Mesendoderm (in vitro differentiated cells): ENCODE measurements at places on chromosomes 2 and 18.

DNA sequence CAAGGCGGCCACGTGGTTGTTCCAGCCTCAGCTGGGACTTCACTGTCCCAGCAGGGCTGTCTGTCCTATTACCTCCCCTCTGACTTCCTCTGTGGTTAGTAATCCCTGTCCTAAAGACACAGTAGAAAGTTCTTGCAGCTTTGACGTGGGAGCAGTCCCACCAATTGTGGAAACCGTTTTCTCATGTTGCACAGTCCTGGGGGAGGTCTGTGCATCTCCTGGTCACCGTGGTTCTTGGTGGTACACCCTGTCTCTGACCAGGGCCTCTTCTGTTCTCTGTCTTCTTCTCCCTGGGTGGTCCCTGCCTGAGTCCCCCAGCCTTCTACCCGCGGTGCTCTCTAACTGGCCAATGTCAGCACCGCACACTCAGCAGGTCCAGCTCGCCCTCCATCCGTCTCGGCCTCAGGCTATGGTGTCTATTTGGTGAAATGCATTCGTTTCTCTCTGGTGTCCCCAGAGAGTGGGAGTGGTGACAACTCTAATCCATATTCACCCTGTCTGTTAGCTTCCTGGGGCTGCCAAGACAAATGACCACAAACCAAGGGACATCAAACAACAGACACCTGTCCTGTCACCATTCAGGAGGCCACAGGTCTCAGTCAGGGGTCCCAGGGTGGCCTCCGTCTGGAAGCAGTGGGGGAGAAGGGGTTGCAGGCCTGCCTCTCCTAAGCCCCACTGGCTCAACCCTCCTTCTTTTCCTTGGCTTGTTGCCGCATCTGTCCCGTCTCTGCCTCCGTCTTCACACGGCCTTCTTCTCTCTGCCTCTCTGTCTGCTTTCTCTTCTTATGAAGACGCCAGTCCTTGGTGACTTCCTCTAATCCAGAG, 99.8 kb downstream of the SH3BP4 start:
- H3K36me3 ChIP-seq: peaks cover 13% of the 10 kb centered on the region
- DNase-seq: no peak
- no peak overlapping the region for H3K4me3 ChIP-seq

GRCh38 chr2:102337481-102338386, 17.9 kb upstream of the IL18R1 start:
- no peak for DNase-seq
- H3K4me1 ChIP-seq: no peaks in the 10 kb centered on the region
- H3K27ac ChIP-seq: no peak overlapping the region
- no peaks in the 10 kb centered on the region for H3K27me3 ChIP-seq
- H3K36me3 ChIP-seq: no peaks in the 10 kb centered on the region

- no peaks in the 10 kb centered on the region for H3K27me3 ChIP-seq
- H3K4me3 ChIP-seq: no peak overlapping the region
- no peaks in the 10 kb centered on the region for H3K4me1 ChIP-seq
- no peaks in the 10 kb centered on the region for H3K36me3 ChIP-seq
- no peak overlapping the region for H3K27ac ChIP-seq
Observed at GRCh38 chr18:70373042-70373519, 84.2 kb downstream of the SOCS6 start.

GRCh38 chr18:9575558-9575957, 38.8 kb downstream of the PPP4R1 start:
- no peak overlapping the region for H3K27ac ChIP-seq
- peak; percentile 75 for DNase-seq
- no peak overlapping the region for H3K4me3 ChIP-seq
- no peaks in the 10 kb centered on the region for H3K27me3 ChIP-seq

GRCh38 chr18:29361843-29362242, 1184.9 kb upstream of the CDH2 start:
- H3K36me3 ChIP-seq: no peaks in the 10 kb centered on the region
- no peaks in the 10 kb centered on the region for H3K27me3 ChIP-seq
- no peak overlapping the region for H3K4me3 ChIP-seq
- H3K27ac ChIP-seq: no peak overlapping the region
- peaks cover 2% of the 10 kb centered on the region for H3K4me1 ChIP-seq

DNA sequence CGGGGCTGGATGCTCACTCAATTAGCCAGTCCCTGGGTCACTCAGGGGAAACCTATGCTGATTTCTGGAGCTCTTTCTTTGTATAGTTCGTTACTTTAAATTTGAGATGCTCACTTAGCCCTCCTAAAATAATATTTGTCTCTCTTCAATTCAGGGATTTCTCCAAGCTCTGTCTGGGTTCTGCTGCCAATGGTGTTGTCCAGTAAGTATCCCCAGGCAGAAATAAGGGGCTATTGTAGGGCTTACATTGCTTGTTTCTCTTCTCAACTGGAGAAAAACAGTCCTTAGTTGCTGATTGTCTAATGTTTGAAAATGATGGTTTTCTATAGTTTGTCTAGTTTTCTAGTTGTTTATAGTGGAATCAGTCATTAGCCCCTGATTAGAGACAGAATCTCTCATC, 5.0 kb downstream of the RAB6C start:
- no peaks in the 10 kb centered on the region for H3K4me1 ChIP-seq
- DNase-seq: no peak
- H3K4me3 ChIP-seq: no peak overlapping the region
- H3K27me3 ChIP-seq: no peaks in the 10 kb centered on the region

DNA sequence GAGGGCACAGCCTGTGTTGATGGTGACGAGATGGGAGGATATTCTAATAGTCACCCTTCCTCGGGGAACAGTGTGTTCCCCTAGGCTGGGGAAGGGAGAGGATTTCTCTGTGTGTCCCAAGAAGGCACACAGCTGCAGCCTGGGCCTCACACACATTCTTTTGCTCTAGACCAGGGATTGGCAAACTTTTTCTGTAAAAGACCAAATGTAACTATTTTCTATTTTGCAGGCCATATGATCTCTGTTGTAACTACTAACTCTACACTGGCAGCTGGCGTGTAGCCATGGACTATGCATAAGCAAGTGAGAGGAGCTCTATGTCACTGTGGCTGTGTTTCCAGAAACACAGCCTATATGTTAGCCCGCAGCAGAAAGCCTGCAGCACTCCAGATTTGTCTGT, 65.8 kb downstream of the ARHGAP28 start:
- H3K4me1 ChIP-seq: no peaks in the 10 kb centered on the region
- no peak overlapping the region for H3K4me3 ChIP-seq

- H3K4me3 ChIP-seq: no peak overlapping the region
- DNase-seq: peak; percentile 6
- H3K27ac ChIP-seq: no peak overlapping the region
- H3K27me3 ChIP-seq: no peaks in the 10 kb centered on the region
- no peaks in the 10 kb centered on the region for H3K4me1 ChIP-seq
Observed at GRCh38 chr2:137091704-137092103, 326.4 kb downstream of the THSD7B start.

DNA sequence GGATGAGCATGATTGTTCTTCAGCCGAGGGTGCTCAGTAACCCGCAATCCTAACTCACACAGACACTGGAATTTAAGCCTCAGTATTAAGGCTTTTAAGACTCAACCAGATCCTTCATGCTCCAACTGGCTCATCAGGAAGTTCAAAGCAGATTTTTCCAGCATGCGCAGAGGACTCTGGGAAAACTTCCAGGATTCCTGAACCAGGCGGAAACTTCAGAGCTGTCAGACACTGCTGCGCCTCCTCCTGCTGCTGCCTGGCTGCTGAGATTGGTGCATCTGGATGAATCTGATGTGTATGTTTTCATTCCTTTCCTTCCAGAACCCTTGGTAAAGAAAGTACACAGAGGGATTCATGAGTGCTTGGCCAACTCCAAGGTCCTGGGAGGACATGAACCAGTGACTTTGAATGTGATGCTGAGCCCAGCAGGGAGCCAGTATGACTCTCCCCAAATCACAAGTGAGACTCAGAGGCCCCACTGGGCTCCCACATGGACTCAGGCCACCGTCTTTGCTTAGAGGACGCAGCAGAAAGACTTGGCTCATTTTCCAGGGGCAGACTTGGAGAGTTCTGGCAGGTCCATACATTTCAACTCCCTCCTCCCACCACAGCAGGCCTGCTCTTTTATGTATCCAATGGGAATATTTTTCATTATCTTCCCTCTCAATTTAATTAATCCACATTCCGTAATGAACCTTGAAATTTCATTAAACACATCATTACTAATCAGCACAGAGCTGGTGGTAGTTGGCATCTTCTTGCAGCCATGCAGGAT, 143.5 kb upstream of the HDAC4 start:
- no peak overlapping the region for H3K27ac ChIP-seq
- H3K36me3 ChIP-seq: no peaks in the 10 kb centered on the region
- no peak overlapping the region for H3K4me3 ChIP-seq
- no peaks in the 10 kb centered on the region for H3K27me3 ChIP-seq

DNA sequence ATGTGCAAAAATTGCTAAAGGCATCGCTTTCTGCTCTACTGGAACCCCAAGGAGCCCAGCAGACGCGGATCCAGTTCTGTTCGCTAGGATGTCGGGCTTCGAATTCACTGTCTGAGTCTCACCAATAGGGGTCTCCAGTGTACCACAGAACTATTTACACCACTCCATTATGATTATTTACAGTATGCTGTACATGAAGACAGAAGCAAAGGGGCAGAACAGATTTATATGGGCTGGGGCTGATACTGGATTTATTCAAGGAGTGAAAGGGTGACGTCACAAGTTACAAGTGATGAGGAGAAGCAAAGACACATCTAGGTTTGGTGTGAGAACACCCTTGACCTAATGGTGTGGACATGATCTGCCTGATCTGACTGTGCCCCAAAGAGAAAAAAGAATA, 185.3 kb upstream of the ATP5MC3 start:
- no peaks in the 10 kb centered on the region for H3K36me3 ChIP-seq
- H3K4me1 ChIP-seq: no peaks in the 10 kb centered on the region
- DNase-seq: peak; percentile 53
- no peak overlapping the region for H3K4me3 ChIP-seq
- H3K27ac ChIP-seq: no peak overlapping the region

DNA sequence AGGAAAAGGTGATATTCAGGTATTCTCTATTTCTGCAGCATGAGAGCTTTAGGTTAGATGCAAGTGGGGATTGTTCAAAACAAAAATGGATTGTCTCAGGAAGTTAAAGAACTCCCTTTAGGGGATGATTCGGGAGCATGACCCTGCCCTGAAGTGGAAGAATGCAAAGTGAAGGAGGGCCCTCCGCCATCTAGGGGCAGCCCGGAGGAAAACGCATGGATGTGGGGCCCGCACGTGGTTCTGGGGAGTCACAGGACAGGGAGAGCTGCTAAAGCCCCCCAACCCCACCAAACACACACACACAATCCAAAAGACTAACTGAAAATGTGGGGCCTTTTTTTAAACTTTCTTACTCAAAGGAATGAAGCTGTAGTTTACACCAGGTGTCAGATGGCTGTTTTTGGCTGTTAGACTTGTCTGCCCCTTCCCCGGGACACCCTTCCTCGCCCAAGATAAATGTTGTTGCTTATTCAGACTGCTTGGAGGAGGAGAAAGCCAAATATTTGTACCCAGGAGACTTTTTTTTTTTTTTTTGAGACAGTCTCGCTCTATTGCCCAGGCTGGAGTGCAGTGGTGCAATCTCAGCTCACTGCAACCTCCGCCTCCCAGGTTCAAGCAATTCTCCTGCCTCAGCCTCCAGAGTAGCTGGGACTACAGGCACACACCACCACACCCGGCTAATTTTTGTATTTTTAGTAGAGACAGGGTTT, 78.8 kb downstream of the HNRNPLL start:
- peaks cover 2% of the 10 kb centered on the region for H3K4me1 ChIP-seq
- H3K27ac ChIP-seq: no peak overlapping the region
- no peaks in the 10 kb centered on the region for H3K27me3 ChIP-seq
- H3K36me3 ChIP-seq: no peaks in the 10 kb centered on the region
- DNase-seq: peak; percentile 55
- no peak overlapping the region for H3K4me3 ChIP-seq

GRCh38 chr2:72143441-72144273, 4.0 kb downstream of the CYP26B1 start:
- peaks cover 42% of the 10 kb centered on the region for H3K27me3 ChIP-seq
- peak; percentile 37 for DNase-seq
- peaks cover 2% of the 10 kb centered on the region for H3K4me1 ChIP-seq
- H3K27ac ChIP-seq: no peak overlapping the region
- no peaks in the 10 kb centered on the region for H3K36me3 ChIP-seq

GRCh38 chr2:80303006-80303908, 1.3 kb downstream of the LRRTM1 start:
- H3K36me3 ChIP-seq: no peaks in the 10 kb centered on the region
- DNase-seq: peak; percentile 55
- H3K4me1 ChIP-seq: peaks cover 29% of the 10 kb centered on the region
- peak overlapping the region; percentile 22 for H3K4me3 ChIP-seq
- peaks cover 34% of the 10 kb centered on the region for H3K27me3 ChIP-seq
- H3K27ac ChIP-seq: no peak overlapping the region

DNA sequence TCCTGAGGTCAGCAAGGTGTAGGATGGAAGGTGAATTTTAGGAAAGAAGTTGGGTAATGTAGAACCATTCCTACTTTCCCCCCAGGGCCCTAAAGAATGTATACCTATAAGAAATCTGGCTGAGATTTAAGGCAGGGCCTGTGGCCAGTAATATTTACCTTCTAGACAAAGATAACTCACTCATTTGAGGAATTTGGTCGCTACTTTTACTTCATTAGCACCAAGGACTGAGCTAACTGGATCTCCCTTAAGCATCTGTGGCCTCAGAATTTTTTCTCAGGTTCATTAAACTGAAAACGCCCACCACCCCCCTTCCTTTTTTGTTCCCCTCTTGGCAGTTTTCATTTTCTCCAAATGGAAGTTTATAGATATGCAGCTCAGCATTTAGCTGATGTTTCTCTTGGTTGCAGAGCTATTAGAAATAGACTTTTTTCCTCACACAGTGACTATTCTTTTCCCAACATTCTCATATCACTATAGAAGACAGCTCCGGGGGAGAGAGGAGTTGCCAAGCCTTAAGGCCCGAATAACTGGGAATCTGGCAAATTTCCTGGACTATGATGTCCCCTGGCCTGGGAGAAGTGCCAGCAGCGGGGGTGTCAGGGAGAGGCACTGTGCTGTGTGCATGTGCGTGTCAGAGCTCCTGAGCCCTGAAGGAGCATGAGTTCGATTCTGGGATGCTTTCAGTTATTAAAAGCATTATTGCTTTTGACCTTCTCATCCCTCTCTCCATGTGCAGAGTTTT, 310.9 kb downstream of the PRKCE start:
- no peak for DNase-seq
- no peak overlapping the region for H3K27ac ChIP-seq
- H3K27me3 ChIP-seq: no peaks in the 10 kb centered on the region
- H3K36me3 ChIP-seq: no peaks in the 10 kb centered on the region
- H3K4me3 ChIP-seq: no peak overlapping the region

DNA sequence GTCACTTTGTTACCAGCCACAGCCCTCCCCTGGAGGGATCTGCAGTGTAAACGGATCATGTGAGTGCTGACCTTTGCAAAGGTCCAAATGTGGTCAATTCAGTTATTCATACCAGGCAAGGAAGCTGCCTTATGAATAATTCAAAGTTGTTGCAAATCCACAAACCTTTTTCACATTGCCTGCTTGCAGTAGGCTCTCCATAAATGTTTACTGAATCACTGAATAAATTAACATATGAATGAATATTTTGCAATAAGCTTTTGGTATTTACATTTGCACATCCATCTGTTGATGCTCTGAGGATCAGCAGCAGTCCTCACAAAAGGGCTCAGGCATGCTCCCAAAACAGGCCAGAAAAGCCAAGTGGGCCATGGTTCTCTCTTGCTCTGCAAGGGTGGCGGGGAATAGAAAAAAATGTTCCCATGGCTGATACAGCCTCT, 156.8 kb downstream of the VAPA start:
- H3K36me3 ChIP-seq: no peaks in the 10 kb centered on the region
- no peak for DNase-seq
- no peak overlapping the region for H3K4me3 ChIP-seq

- H3K4me1 ChIP-seq: no peaks in the 10 kb centered on the region
- peak overlapping the region; percentile 79 for H3K27ac ChIP-seq
- H3K4me3 ChIP-seq: peak overlapping the region; percentile 62
- H3K36me3 ChIP-seq: no peaks in the 10 kb centered on the region
- DNase-seq: peak; percentile 46
- no peaks in the 10 kb centered on the region for H3K27me3 ChIP-seq
Observed at GRCh38 chr18:31943878-31944816, 1.2 kb upstream of the TRAPPC8 start.

GRCh38 chr2:105587637-105588036, 157.1 kb upstream of the NCK2 start:
- H3K27ac ChIP-seq: no peak overlapping the region
- no peaks in the 10 kb centered on the region for H3K27me3 ChIP-seq
- H3K36me3 ChIP-seq: no peaks in the 10 kb centered on the region
